ENCODE measurements at places on chromosomes 12 and 14.

GRCh38 chr12:48118284-48118871 is 786 bp upstream of the PFKM start:
- DNase-seq: no peak

- DNase-seq: no peak
Observed at GRCh38 chr14:32258336-32258993, 55.4 kb upstream of the RNU6-8 start.

GRCh38 chr14:53331247-53331646 is 178.1 kb upstream of the DDHD1 start:
- no peak for DNase-seq

DNA sequence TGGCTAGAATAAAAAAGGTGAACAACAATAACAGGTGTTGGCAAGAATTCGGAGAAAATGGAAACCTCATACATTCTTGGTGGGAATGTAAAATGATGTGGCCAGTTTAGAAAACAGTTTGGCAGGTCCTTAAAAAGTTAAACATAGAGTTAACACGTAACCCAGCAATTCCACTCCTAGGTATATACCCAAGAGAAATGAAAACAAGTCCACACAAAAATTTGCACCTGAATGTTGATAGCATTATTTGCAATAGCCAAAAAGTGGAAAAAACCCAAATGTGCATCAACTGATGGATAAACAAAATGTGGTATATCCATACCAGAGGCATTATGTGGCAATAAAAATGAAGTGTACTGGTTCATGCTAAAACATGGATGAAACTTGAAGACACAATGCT is 2.3 kb upstream of the MYO1H start:
- no peak for DNase-seq

DNA sequence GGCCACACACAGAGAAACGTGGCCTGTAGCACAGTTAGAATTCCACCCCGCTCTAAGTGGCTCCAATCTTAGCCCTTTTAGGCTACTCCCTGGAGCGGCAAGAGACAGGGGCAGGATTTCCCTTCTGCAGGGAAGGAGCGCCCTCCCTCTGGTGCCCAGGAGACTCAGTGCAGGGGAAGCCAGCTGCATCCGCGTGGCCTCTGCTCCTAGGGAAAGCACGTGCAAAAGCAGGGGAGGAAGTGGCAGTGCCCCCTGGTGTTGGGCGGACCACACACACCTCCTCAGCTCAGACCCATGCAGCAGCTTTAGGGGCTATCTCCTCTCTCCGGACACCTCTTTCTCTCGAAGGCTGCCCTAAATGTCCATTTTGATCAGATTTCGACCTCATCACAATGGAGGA is 50.0 kb downstream of the SPRING1 start:
- no peak for DNase-seq

DNA sequence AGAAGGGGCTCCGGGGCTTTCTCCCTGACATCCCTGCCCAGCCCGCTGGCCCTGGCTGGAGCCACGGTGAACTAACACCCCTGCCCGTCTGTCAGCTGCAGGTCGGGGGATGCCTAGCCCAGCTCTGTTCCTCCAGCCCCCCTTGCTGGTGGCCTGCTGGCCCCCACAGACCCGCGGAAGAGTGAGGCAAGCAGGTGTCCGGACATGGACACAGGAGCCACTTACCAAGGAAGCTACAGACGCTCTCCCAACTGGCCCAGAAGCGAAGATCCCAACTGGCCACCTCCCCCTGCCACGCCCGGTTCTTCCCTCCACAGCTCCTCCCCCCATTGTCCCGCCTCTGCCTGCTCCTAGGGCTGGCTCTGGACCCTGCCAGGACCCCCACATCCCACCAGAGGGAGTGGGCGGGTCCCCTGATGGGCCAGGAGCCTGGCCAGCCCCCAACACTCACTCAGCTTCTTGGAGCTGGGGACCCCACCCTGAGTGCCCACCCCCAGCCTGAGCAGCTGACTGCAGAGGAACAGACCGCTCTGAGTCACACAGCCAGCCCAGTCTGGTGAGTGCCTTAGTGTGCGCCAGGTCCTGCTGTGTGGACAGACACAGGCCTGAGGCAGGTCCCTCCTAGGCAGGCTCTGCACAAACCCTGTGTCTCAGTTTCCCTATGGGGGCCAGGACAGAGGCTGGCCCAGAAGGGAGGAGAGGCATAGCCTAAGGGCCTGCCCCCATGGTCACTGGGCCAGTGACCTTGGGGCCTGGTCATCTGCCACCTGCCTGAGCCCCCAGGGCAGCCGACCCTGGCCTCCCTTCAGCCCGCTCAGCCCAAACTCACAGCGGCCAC is 7.7 kb downstream of the AHNAK2 start:
- no peak for DNase-seq

- DNase-seq: no peak
Observed at GRCh38 chr12:56115329-56115728, 1.1 kb upstream of the RPL41 start.

- DNase-seq: no peak
Observed at GRCh38 chr14:90554341-90554740, 157.5 kb downstream of the CALM1 start.

DNA sequence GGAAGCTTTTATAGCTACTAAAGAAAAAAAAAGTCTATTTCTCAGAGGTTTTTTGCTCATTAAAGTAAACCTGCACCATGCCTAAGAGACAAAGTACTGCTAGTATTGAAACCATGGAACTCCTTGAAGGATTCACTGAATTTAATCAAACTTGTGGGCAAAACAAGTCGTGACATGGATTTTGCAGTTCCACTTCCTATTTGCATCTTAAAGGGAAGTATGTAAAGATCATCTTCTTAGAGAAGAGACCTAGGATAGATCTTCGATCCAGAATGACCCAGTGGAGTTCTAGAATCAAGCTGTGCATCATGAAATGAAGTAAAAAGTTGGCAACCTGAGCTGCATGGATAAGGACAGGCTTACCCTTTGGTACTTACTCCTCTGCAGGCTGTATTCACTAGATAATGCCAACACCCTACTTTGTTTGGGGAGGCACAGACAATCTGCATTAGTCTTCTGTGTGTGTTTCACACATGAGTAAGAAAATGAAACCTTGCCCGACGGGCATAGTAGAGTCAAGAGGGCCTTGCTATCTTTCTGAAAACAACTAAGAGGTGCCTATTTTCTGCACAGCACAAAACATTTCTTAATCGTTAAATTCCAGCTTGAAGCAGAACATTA is 1.9 kb downstream of the GNG2 start:
- no peak for DNase-seq

DNA sequence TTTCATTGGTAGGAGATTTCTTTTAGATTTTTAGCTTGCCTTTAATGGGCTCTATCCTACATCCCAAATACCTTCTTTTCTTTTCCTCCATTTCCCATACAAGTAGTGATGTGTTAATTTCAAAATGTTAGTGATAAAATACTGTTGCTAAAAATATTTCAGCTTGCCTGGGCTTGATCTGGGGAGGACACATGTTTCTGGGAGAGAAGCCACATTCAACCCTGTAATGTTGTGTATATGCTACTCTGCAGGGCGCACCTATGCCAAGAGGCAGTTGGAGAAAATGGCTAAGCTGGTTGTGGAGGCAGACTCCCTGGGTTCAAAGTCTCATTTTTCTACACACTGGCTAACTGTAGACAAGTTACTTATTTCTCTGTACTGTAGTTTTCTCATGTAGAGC is 26.3 kb downstream of the FLRT2 start:
- no peak for DNase-seq

- no peak for DNase-seq
Observed at GRCh38 chr12:40711121-40711520, 18.9 kb downstream of the CNTN1 start.

GRCh38 chr12:104152685-104153241 is 14.8 kb upstream of the NFYB start:
- DNase-seq: no peak

DNA sequence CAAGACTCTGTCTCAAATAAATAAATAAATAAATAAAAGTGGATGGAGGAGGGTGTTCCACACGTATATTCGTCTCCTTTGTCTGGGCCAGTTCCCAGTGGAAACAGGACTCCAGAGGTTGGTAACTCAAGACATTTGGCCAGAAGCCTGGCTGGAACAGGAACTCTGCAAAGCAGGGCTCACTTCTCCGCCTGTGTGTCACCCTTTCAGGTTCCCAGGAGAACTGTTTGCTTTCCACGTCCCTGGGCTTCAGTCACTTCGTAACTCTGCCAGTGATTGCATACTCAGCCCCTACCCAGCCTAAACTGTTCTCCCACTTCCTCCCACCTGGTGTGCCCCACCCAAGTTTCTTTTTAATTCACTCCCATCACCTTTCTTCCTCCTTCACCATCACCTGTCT is 7.0 kb upstream of the UBE2N start:
- no peak for DNase-seq

DNA sequence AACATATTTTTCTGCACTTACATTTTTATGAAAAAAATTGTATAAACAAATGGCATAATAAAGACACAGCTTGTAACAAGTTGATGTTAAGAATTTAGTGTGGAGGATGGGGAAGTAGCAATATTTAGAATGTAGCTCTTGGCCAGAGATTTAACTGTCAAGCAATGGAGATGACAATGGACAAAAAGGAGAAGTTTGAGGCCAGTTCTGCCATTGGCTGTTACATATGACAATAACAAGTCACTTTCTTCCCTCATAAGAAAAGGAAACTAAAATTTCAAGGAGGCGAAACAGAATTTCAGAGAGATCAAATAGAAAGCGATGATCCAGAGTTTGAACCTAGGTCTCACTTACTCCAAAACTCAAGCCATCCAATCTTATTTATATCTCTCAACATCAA is 122.8 kb upstream of the CCDC175 start:
- no peak for DNase-seq

- DNase-seq: no peak
Observed at GRCh38 chr14:91354979-91355685, 62.5 kb downstream of the CCDC88C start.

- no peak for DNase-seq
Observed at GRCh38 chr14:92254786-92255185, 68.2 kb upstream of the SLC24A4 start.

- DNase-seq: no peak
Observed at GRCh38 chr14:103022685-103023044, 34.7 kb downstream of the CDC42BPB start.

DNA sequence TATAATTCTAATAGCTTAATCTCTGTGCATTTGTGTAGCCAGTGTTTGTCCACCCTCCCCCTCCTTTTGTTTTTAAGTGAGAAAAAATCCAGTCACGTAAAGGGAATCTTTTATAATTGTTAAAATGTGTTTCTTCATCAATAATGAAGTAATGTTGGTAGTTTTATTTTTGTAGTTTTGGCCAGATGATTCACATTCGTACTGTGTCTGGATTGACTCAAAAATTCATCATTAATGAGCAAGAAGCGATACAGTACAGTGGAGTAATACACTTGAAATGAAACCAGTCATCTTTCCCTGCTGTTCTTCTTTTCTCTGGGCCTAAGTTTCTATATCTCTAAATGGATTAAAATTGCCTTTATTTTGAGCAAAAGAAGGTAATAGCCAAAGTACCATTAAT is 86.5 kb downstream of the SRGAP1 start:
- DNase-seq: no peak

- DNase-seq: no peak
Observed at GRCh38 chr12:24233519-24234246, 284.2 kb upstream of the SOX5 start.

DNA sequence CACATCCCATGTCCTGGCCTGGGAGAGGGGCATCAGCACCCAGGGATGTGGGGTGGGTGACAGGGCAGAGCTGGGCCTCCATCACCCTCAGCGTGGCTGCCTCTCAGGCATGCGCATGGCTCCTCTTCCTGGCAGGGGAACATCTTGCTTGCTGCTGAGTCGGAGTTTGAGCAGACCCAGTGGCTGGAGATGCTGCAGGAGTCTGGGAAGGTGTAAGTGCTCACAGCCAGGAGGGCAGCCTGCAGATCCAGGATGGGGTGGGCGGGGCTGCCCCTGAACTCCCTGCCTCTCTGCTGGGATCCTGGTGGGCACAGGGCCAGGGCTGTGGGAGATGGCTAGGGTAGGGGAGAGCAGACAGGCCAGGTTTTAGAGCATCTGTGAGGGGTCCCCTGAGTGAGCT is 16.2 kb downstream of the PLEKHD1 start:
- no peak for DNase-seq

DNA sequence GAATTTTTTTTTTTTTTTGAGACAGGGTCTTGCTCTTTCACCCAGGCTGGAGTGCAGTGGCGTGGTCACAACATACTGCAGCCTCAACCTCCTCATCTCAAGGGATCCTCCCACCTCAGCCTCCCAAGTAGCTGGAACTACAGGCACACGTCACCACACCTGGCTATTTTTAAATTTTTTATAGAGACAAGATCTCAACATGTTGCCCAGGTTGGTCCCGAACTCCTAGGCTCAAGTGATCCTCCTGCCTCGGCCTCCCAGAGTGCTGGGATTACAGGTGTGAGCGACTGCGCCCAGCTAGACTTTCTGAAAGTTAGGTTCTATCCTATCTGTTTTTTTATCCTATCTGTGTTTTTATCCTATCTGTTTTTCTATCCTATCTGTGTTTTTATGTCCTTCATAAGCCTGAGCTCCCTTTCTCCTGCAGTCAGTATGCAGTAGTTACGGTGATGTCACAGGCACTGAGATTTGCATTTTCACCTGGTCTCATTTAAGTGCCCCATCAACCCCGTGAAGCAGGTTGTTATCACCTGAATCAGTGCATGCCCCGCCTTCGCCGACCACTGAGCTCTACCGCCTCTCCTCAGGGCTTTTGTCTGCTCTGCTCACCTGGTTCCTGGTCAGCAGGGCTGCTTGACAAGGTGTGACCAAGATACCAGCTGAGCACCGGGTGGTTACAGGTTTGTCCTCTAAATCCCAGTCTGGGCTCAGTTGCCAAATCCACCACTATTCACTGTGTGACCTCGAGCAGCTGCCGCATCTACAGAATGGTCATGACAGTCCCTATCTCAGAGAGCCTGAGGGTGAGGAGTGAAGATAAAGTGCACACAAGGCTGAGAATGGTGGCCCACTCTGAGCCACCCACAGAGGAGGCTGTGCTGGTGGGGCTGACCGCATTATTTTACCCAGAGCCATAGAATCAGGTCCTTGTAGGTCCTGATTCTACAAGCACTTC is 33.1 kb downstream of the SYNDIG1L start:
- no peak for DNase-seq

DNA sequence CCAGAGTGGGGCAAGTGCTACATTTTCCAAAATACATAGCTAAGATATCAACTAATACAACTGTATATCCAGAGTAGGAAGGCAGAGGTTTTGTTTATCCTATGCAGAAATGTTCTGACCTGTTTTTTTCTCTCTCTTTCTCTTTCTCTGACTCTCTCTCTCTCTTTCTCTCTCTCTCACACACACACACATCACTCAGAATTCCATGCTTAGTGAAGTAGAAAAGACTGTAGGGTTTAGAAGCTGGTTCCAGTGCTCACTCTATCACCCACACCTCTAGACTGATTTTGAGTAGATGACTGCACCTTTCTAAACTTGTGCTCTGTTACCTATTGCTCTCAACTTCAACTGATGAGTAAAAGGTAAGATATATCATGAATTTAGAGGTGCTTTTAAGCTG is 356.7 kb downstream of the LRIG3 start:
- no peak for DNase-seq

GRCh38 chr12:48104531-48104930 is 1.3 kb downstream of the SENP1 start:
- no peak for DNase-seq
